Mesenteric fat pad (tissue), 1 donor: ENCODE measurements at places on chromosomes 5 and 9. TPM values are rescaled to one million over a fixed set of nuclear protein-coding genes. Genes with fewer than 3 reads are reported as not detected.

GRCh38 chr9:10059044-10059443 is 553.8 kb downstream of the PTPRD start:
- DNase-seq = no peak

DNA sequence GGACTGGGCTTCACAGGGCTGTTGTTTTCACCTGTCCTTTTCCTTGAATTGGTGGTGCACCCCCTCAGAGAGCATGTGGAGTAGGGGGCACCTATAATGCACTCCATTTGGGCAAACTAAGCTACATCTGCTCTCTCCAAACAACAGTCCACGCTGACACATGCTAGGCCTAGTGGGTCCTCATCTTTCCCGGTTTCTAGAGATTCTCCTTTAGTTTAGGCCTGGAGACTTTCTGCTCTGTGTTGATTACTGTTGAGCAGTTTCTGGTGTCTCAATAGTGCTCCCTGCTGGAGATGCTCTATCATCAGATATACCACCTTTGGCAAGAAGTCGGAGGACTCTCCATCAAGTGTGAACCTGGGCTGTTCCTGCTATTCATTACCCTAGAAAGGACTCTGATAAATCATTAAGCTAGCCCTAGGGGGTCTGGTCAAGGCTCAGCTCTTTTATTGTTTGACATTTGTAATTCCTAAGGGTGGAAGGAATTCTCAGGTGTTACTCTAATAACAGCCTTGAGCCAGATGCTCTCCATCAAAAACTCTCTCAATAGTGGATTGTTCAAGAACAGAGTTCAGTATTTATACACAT is 64.0 kb upstream of the FYB1 start:
- no peak for DNase-seq

GRCh38 chr5:128777052-128777451 is 188.2 kb upstream of the SLC27A6 start:
- no peak for DNase-seq

GRCh38 chr5:8730194-8730593 is 815.7 kb downstream of the SEMA5A start:
- DNase-seq = no peak

DNA sequence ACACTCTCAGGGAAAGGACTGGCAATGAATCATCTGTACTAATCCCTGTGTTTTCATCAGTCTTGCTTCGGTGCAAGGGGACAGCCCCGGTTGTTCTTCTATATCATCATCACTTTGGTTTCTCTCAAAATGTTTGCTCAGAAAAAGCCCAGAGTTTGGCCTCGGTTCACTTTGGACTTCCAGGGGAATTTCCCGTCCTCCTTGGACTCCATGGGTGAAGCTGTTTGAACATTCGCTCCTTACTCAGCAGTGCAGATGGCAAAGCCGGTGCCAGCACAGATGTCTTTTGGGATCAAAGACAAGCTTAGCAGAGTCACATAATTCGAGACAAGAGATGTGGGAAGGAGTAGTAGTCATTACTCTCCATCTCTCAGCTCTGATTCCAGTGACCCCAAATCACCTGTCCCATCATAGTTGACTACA is 69.8 kb upstream of the TNFSF8 start:
- DNase-seq = no peak

Gene EIF4E1B
- total RNA-seq = not detected
